ENCODE measurements at places on chromosomes 4 and X.

GRCh38 chr4:86482306-86483172 lies 111.6 kb upstream of the PTPN13 start:
- no peak for DNase-seq

- no peak for DNase-seq
These were observed 26.6 kb upstream of the HTRA3 start for GRCh38 chr4:8242782-8243560.

GRCh38 chr4:133178956-133179355 lies 29.9 kb downstream of the PCDH10 start:
- no peak for DNase-seq

DNA sequence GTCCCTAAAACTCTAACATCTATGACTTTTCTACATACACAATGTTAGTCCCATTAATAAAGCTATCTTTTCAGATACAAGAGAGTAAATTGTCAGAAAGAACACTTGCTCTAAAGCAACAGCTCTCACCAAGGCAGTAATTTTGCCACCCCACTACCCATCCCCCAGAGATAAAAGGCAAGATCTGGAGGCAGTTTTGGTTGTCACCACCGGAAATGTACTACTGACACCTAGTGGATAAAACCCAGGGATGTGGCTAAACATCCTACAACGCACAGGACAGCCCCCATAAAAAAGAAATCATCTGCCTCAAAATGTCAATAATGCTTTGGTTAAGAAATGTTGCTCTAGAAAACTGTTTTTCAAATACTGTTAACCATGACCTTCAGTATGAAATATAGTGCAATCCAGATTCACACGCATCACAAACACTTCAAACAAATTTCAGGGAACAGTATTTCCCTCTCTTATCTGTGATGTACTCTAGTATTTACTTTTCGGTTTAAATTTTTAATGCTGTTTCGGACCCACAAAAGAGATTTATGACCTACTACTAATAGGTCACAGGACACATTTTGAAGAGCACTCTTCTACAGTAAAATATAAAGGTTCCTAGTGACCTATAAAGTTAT lies 5.1 kb downstream of the FBXL5 start:
- DNase-seq, result peak; percentile 71

DNA sequence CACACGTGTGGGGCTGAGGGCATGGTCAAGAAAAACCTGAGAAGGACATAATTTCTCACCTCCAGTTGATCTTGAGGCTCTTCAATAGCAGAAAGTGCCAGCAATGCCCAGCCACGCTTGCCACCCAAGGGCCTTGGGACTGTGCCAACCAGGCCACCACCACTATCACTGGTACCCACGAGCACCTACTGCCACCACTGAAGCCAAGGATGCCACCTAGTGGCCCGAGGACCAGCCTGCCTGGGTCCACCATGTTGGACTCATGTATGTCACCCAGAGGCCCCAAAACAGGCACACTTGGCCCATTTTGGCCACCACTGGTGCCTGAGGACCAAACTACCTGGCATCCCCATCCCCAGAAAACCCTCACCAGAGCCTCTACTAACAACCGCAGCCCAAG lies 191.8 kb downstream of the ADAM29 start:
- DNase-seq, result no peak

- DNase-seq, result no peak
These were observed 130.3 kb upstream of the GALNT7 start for GRCh38 chr4:173038192-173038896.

DNA sequence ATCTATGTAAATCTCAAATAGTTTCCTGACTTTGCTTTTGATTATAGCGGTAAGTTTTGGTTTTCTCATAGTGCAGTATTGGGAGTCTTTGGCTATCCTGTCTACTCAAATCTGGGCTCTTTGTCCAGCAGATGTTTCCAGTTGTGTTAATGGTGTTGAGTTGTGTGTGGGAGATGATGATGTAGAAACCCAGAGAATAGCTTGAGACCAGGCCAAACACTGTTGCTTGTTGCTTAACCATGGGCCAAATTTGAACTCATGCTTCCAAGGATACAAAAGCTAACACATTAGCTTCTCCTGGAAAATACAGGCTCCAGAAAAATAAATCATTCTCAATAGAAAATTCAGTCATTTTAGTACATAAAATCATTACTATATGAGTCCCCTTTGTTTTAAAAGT lies 82.6 kb upstream of the GYPA start:
- no peak for DNase-seq

DNA sequence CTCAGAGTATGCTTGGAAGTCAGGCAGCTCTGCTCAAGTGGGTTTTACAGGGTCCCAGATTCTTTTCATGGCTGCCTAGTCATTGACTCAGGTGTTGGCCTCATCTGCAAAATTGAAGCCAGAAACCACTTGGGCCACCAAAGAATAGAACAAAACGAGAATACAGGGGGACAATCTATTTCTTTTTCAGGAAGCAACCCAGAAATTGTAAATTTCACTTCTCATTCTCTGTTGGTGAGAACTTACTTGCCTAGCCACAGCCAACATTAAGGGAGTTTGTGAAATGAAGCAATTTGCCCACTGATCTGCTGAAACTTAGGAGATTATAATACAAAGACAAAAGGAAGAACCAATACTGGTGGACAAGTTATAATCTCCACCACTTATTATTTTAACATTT lies 8.6 kb upstream of the TKTL2 start:
- no peak for DNase-seq

DNA sequence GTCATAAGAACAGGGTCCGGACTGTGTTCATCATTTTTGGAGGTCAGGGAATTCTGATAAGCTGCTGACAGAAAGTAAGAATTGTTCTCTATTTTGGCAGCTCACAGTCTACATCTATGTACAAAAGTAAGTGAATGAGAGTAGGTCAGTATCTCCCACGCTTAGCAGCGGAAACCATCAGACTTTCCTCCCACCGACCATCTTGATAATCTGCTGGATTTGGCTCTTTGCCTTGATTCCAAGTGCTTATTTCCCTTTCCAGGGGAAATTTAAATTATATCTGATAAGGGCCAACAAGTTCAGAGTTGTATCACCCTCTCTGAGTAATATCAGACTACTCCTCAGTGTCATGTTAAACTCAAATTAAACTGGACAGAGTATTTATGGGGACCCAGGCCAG lies 118.0 kb downstream of the CAMK2D start:
- DNase-seq, result no peak

- DNase-seq, result peak; percentile 63
These were observed 190.9 kb downstream of the RAP1GDS1 start for GRCh38 chr4:98452091-98452490.

- peak; percentile 24 for DNase-seq
These were observed 7.0 kb downstream of the AMMECR1 start for GRCh38 chrX:110310896-110311295.

All from fibroblast of mammary gland (primary cell).